ENCODE measurements at places on chromosomes 13 and 19. TPM values are rescaled to one million over a fixed set of nuclear protein-coding genes. Genes with fewer than 3 reads are reported as not detected.

DNA sequence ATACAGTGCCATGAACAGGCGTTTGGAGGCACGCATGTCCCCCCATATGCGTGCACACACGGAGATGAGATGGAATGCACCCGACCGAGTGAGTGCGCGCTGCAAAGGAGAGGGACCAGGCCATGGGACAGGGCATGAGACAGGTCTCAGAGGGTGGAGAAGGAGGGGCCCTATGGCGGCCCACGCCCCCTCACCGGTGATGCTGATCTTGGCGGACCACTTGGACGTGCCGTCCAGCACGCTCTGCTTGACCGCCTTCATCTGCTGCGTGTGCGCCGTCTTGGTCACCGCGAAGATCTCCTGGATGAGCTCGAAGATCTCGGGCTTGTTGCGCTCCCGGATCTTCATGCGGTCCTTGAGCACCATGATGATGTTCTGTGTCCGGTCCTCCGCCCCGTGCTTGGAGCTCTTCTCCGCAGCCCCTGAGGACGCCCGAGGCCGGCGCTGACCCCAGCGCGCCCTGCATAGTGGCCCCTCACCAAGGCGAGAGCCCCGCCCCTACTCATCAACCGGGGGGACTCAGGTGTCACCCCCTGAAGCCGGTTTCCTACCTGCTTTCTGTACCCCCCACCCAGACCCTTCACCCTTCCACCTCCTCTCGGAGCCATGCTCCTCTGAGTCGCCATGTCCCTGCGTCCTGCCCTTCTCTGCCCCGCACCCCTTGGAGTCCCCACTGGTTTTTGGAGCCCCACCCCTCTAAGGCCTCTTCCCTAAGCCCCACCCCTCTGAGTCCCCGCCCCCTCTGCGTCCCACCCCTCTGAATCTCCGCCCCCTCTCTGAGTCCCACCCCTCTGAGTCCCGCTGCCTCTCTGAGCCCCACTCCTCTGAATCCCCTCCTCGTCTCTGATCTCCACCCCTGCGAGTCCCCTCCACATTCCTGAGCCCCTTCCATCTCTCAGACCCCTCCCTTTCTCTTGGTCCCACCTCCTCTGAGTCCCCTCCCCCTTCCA is 40.8 kb downstream of the UNC13A start:
- DNase-seq: no peak

DNA sequence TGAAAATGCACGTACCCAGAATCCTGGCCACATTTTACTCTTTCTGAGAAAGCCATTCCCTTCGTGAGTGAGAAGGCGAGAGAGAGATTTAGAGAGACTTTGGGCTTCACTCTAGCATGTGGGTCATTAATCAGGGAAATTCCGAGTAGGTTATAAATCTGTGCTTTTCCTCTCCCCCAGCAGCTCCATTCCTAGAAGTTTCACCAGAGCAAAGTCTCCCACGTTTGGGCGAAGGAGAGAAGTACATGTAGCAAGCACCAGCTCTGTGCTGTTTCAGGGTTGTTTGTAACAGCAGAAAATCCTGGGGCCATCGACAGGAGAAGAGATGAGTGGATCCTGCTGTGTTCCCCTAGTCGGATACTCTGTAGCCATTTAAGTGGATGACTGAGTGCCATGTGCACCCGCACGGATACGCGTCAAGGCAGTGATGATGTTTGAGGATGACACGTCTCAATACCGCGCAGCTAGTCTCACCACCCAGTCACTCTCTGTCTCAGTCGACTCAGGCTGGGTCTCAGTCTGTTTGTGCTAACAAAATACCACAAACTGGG is 131.8 kb upstream of the PEG3 start:
- no peak for DNase-seq

Gene POSTN
- 0.58 TPM for total RNA-seq

Gene CCNE1
- total RNA-seq: 5.6 TPM
